ENCODE measurements at places on chromosomes 6 and 20. TPM values are rescaled to one million over a fixed set of nuclear protein-coding genes. Genes with fewer than 3 reads are reported as not detected.

GRCh38 chr6:35411066-35411465 lies 41.1 kb upstream of the FANCE start:
- no peaks in the 10 kb centered on the region for H3K27me3 ChIP-seq
- no peak overlapping the region for H3K4me3 ChIP-seq
- DNase-seq: no peak
- H3K4me1 ChIP-seq: peaks cover 37% of the 10 kb centered on the region
- peaks cover 7% of the 10 kb centered on the region for H3K36me3 ChIP-seq
- H3K27ac ChIP-seq: no peak overlapping the region

SAPCD1 gene
- total RNA-seq: 0.95 TPM

ZNF512B gene
- total RNA-seq: 11.2 TPM

APOBEC2 gene
- total RNA-seq: not detected

DNA sequence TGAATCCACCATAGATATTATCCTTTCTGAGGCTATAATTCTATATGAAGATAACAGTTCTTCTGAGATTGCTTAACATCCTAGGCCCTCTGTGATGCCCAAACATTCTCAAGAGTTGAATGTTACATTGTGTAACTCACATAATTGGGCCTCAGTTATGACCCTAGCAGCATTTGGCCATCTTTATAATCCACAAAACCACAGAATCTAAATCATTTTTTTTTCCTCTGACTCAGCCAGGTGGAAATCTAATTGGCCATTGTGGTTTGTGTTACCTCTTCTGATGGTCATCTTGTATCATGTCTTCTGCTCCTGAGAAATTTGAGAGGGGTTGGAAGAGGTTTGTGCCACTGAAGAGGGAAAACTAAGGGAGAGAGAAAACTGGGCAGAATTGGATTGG lies 99.5 kb downstream of the LINC00237 start:
- H3K27me3 ChIP-seq: no peaks in the 10 kb centered on the region
- no peak overlapping the region for H3K27ac ChIP-seq
- no peak overlapping the region for H3K4me3 ChIP-seq
- no peaks in the 10 kb centered on the region for H3K36me3 ChIP-seq
- no peak for DNase-seq
- no peaks in the 10 kb centered on the region for H3K4me1 ChIP-seq

- H3K4me3 ChIP-seq: no peak overlapping the region
- no peaks in the 10 kb centered on the region for H3K36me3 ChIP-seq
- no peak overlapping the region for H3K27ac ChIP-seq
- no peaks in the 10 kb centered on the region for H3K4me1 ChIP-seq
Measured at GRCh38 chr6:135129136-135129856, 51.8 kb upstream of the MYB start.

HFE gene
- 5.0 TPM for total RNA-seq

C20orf144 gene
- total RNA-seq: not detected

DNA sequence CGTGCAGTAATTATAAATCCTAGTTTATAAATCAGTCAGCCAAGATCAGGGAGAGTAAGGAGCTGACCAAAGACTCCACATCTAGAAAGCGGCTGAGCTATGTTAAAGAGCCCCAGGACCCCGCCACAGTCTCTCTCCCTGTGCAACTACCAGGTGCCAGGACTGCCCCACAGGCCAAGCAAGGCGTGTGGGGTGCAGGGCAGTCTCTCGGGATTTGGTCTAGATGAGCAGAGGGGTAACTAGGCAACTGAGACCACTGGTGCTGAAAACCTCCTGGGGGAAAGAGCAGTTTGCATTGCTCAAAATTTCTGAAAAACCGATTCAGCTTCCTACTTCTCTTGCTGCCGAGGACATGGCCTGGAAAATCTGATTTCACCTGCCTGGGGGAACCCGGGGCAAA lies 10.4 kb downstream of the PMEPA1 start:
- no peak overlapping the region for H3K27ac ChIP-seq
- H3K4me1 ChIP-seq: peaks cover 4% of the 10 kb centered on the region
- DNase-seq: no peak
- H3K27me3 ChIP-seq: no peaks in the 10 kb centered on the region

DNA sequence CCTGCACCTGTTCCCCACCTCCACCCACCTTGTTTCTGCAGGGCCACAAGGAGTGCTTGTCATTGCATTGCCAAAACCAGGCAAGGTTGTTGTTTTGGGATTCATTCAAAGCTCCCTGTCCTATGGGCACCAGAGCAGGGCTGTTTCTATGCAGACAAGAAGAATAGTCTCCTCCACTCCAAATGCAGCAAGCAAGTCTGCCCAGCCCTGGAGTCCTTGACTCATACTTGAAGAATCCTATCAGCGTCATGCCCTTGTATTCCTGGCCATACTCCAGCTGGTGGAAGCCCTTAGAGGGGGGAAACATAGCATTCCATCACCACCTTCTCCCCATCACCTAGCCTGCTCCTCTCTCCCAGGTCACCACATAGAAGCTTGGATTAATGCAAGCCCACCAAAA lies 145.3 kb upstream of the ECI2 start:
- no peaks in the 10 kb centered on the region for H3K36me3 ChIP-seq
- H3K27me3 ChIP-seq: no peaks in the 10 kb centered on the region
- no peak overlapping the region for H3K4me3 ChIP-seq
- DNase-seq: no peak
- peaks cover 23% of the 10 kb centered on the region for H3K4me1 ChIP-seq

DNA sequence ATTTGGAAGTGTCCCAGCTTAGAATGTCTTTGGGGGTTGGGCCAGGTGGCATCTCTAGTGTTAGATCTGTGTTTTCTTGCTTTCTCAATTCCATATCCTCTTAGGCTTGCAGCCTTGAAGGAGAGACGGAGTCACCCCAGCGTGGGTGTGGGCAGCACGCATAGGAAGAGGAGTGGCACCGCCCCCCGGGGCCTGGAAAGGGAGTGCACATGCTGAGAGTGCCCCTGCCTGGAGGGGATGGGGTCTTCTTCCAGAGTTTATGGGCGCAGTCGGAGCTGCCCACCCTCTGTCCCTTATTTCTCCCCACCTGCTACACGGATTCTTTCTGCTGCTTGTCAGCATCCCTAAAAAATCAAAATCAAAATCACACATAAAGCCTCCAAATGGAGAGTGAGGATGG lies 309.7 kb downstream of the QKI start:
- H3K4me1 ChIP-seq: no peaks in the 10 kb centered on the region
- H3K4me3 ChIP-seq: no peak overlapping the region
- H3K36me3 ChIP-seq: no peaks in the 10 kb centered on the region
- no peaks in the 10 kb centered on the region for H3K27me3 ChIP-seq
- no peak for DNase-seq

- H3K4me1 ChIP-seq: no peaks in the 10 kb centered on the region
- H3K4me3 ChIP-seq: no peak overlapping the region
- DNase-seq: no peak
- H3K27me3 ChIP-seq: no peaks in the 10 kb centered on the region
- no peaks in the 10 kb centered on the region for H3K36me3 ChIP-seq
- peak overlapping the region; percentile 50 for H3K27ac ChIP-seq
Measured at GRCh38 chr6:140537834-140538705, 1163.6 kb upstream of the CITED2 start.

DNA sequence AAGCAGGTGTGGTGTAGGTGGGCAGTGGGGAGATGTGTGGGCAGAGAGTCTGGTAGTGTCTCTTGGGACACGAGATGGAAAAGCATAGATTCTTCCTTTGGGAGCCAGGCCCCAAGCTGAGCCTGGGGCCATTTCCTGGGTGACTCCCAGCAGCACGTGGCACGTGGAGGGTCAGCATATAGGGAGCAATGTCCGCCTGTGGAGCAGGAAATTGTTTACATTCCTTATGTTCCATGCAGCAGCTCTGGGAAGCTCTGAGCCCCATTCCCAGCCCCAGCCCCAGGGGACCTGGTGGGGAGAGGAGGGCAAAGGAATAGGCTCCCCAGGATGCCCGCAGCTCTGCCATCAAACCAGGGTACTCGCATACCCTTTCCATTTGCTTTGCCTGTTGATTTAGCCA lies 57.6 kb downstream of the DAAM2 start:
- no peaks in the 10 kb centered on the region for H3K36me3 ChIP-seq
- no peak overlapping the region for H3K4me3 ChIP-seq

SIRPD gene
- total RNA-seq: not detected

- H3K27ac ChIP-seq: no peak overlapping the region
- H3K27me3 ChIP-seq: no peaks in the 10 kb centered on the region
- H3K36me3 ChIP-seq: no peaks in the 10 kb centered on the region
- no peak for DNase-seq
- no peak overlapping the region for H3K4me3 ChIP-seq
- H3K4me1 ChIP-seq: no peaks in the 10 kb centered on the region
Measured at GRCh38 chr6:110492584-110492983, 16.2 kb upstream of the SLC22A16 start.

GRCh38 chr6:87701344-87701675 lies 723 bp downstream of the AKIRIN2 start:
- peak overlapping the region; percentile 76 for H3K4me3 ChIP-seq
- H3K4me1 ChIP-seq: peaks cover 22% of the 10 kb centered on the region
- H3K27me3 ChIP-seq: no peaks in the 10 kb centered on the region
- no peak for DNase-seq
- no peaks in the 10 kb centered on the region for H3K36me3 ChIP-seq
- peak overlapping the region; percentile 99 for H3K27ac ChIP-seq

DNA sequence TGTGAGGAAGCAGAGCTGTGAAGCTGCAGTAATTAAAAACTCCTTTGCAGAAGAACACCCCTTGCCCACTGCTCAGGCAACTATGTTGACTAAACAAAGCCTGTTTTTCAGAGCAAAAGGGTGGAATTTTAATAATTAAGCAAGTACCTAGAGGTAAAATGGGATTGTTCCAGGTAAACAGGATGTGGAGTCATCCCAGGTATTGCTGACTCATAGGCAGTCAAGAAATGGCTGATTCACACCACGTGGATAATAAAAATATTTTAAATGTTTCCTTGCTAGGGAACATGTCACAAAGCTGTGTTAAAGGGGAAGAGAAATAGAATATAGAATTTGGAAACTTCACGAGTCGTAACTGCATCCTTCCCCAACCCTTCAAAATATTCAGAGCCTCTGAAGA lies 491.8 kb downstream of the BTBD3 start:
- H3K4me1 ChIP-seq: no peaks in the 10 kb centered on the region
- no peaks in the 10 kb centered on the region for H3K36me3 ChIP-seq
- no peak overlapping the region for H3K4me3 ChIP-seq
- DNase-seq: no peak
- no peak overlapping the region for H3K27ac ChIP-seq

GRCh38 chr6:52325695-52326471 lies 36.1 kb upstream of the PAQR8 start:
- H3K4me3 ChIP-seq: no peak overlapping the region
- no peaks in the 10 kb centered on the region for H3K36me3 ChIP-seq
- H3K4me1 ChIP-seq: peaks cover 25% of the 10 kb centered on the region

OR2J3 gene
- total RNA-seq: not detected

- no peak for DNase-seq
- H3K36me3 ChIP-seq: no peaks in the 10 kb centered on the region
- no peak overlapping the region for H3K4me3 ChIP-seq
Measured at GRCh38 chr6:117432273-117432672, 6.5 kb upstream of the ROS1 start.

DNA sequence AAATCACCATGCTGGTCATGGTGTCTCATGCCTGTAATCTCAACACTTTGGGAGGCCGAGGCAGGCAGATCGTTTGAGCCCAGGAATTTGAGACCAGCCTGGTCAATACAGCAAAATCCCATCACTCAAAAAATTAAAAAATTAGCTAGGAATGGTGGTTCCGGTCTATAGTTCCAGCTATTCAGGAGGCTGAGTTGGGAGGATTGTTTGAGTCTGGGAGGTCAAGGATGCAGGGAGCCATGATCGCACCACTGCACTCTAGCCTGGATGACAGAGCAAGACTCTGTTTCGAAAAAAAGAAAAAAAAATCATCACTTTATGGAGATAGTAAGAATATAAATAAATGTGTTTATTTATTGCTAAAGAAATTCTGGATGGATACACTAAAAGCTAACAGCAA lies 124.1 kb downstream of the RNGTT start:
- H3K4me3 ChIP-seq: no peak overlapping the region
- no peak overlapping the region for H3K27ac ChIP-seq
- no peaks in the 10 kb centered on the region for H3K27me3 ChIP-seq
- no peak for DNase-seq
- H3K4me1 ChIP-seq: no peaks in the 10 kb centered on the region

- no peak for DNase-seq
- H3K27me3 ChIP-seq: no peaks in the 10 kb centered on the region
- H3K36me3 ChIP-seq: no peaks in the 10 kb centered on the region
- H3K4me1 ChIP-seq: no peaks in the 10 kb centered on the region
Measured at GRCh38 chr6:137737836-137738596, 129.0 kb upstream of the TNFAIP3 start.

GDAP1L1 gene
- total RNA-seq: not detected

DNA sequence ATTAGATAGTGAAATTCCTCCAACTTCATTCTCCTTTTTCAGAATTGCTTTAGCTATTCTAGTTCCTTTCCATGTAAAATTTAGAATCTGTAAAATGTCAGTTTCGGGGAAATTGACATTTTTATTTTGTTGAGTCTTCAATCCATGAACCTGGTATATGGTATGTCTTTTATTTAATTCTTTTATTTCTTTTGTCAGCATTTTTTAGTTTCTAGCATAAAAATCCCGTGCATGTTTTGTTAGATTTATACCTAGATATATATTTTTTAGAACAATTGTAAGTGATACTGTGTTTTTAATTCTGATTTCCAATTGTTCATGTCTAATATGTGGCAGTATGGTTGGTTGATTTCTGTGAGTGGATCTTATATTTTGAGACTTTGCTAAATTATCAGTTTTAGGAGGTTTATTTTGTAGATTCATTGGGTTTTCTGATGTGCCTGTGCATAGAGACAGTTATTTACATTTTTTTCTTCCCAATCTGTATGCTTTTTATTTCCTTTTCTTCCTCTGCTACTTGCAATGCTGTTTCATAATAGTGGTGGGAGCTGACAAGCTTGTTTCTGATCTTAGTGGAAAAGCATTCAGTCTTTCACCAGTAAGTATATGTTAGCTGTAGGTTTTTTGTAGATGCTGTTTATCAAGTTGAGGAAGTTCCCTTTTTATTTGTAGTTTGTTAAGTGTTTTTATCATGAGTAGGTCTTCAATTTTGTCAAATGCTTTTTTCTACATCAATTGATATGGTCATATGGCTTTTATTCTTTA lies 13.7 kb downstream of the TAB2 start:
- H3K4me3 ChIP-seq: no peak overlapping the region
- no peak overlapping the region for H3K27ac ChIP-seq
- H3K4me1 ChIP-seq: peaks cover 75% of the 10 kb centered on the region
- no peak for DNase-seq
- no peaks in the 10 kb centered on the region for H3K36me3 ChIP-seq

DNA sequence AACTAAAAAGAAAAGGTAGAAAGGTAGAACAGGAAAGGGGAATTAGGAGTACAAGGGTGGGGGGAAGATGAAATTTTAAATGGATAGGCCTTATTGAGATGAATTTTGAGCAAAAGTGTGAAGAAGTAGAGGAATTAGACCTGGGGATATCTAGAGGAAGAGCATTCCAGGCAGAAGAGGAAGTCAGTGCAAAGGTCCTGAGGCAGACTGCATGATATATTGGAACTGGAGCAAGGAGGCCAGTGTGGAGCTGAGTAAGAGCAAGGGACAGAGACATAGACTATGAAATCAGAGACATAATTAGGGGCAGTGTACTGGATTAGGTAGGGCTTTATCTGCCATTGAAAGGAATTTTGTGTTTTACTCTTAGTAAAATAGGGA lies 40.4 kb downstream of the MAPK14 start:
- peaks cover 8% of the 10 kb centered on the region for H3K4me1 ChIP-seq
- no peaks in the 10 kb centered on the region for H3K27me3 ChIP-seq
- DNase-seq: no peak
- H3K36me3 ChIP-seq: no peaks in the 10 kb centered on the region

Measured in esophagus squamous epithelium (tissue), 5 donors.